Ureter (tissue), 1 donor: ENCODE measurements at places on chromosomes 7 and 10. TPM values are rescaled to one million over a fixed set of nuclear protein-coding genes. Genes with fewer than 3 reads are reported as not detected.
A peak's percentile ranks its signal among the peaks of the same experiment; 100 is the strongest.

DNA sequence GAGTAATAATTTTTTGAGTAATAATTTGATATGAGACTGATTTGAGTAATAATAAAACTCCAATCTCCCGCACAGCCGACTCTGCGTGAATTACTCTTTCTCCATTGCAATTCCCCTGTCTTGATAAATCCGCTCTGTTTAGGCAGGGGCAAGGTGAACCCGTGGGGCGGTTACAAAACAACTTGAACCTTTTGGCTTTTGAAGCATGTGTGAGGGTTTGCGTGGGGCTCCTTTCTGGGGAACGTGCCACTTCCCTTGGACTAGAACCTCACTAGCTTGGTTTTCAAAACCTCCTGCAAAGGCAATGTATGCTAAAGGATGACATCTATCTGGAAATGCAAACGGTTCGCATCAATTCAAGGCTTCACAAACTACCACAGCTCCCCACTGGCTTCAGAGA is 1.5 kb downstream of the CRPPA start:
- no peak for DNase-seq

GRCh38 chr7:100434297-100435144 is 1.8 kb downstream of the PPP1R35 start:
- no peak for DNase-seq

GRCh38 chr10:126375926-126376554 is 12.2 kb downstream of the ADAM12 start:
- no peak for DNase-seq

- no peak for DNase-seq
Measured at GRCh38 chr10:95234951-95235350, 40.9 kb downstream of the ACSM6 start.

DNA sequence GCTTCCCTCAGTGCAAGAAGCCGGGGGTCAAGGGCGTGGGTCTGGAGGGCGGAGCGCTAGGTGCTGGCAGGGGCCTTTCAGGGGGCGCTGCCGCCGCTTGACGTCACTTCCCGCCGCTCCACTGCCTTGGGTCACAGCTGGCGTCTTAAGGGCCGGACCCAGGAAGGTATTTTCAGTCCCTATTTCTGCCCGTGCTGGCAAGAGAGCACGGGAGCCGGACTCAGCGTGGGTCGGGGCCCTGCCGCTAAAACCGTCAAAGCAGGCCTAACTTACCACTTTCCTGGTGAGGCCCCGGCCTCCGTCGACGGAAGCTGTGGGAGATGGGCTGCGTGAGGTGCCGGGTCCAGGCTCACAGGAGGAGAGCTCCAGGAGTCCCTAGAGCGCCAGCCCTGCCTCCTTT is 12.0 kb downstream of the VAX1 start:
- DNase-seq = no peak

DNA sequence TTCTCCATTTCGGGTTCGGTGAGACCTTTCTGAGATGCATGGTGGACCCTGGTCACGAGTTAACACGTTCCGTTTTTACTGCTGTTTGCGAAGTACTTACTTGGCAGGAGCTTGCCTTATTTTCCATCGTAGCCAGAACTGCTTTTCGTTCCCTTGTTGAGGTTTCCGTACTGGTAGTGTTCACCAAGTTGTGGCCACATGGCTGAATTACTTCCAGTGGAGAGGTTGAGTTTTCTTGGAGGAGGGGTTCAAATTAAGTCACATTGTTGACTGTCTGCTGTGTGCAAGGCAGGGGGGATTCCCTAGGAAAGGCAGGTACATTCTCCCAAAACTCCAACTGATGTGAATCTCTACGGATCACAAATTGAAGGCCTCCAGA is 4.0 kb downstream of the MXI1 start:
- no peak for DNase-seq

DNA sequence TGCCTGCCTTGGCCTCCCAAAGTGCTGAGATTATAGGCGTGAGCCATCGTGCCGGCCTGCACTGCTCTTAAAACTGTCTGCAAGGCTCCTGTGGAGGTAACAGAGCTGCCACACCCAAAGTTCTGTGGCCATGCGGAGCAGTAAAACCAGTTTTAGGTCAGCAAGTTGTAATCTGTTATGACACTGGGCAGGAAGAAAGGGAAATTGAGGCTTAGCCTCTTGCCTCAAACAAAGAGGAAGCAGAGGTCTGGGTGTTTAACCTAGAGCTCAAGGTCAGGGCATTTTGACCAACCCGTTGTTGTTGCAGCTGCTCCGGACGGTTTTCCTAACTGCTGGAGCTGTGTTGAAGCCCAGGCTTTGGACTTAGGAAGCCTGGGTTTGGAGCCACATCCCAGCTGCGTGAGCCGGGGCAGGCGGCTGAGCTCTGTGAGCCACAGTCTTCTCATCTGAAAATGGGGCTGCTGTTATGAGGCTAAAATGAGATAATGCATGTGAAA is 7.4 kb upstream of the RRP12 start:
- peak; percentile 76 for DNase-seq

DNA sequence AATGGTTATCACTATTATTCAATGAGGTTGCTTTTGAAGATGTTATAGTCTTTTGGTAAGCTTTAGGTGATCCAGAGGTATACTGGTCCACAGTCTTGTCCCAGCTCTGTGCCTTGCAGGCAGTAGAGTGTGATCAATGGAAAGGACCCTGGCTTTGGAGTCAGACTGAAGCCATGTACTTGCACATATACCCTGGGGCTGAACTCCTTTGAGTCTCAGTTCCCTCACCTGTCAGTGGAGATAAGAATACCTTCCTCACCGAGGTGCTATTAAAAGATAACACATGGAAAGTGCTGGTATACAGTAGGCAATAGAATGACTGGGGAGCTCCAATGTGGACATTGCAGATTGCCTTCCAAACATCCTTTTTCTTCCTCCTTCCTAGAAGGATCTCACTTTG is 16.0 kb upstream of the PDLIM1 start:
- no peak for DNase-seq

DNA sequence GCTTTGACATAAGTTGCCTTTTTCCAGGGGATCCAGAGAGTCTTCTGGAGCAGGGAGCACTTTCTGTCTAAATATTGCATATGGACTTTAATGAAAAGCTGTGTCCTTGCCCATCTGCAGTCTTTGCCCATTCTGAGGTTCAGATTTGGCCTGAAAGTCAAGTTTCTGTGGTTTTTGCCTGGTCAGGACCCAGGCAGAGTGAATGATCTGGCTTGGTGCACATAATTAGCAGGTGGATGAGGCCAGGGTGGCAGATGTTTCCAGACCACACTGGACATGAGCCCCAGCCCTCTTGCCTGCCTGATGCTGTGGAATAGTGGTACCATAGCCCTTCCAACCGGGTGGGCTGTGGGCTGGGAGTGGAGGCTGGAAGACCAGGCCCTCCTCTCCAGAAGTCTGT is 11.0 kb downstream of the HECW1 start:
- no peak for DNase-seq

DNA sequence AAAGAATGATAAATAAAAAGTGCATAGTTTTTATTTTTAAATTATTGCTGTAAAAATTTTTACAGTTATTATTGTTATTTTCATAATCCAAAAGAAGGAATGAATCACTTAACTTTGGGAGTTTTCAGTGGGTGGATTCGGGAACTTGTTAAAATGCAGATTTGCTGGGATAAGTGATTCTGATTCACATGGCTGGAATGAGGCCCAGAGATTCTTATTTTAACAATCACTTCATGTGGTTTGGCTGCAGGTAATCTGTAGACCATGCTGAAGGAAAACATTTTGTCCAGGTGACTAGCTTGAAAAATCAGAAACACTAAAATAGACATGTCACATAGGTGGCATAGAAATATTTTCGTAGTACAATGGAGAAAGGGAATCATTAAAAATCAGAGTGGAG is 13.9 kb downstream of the CROT start:
- DNase-seq = no peak

- DNase-seq = no peak
Measured at GRCh38 chr7:38276096-38276877, 2.9 kb upstream of the TARP start.

DNA sequence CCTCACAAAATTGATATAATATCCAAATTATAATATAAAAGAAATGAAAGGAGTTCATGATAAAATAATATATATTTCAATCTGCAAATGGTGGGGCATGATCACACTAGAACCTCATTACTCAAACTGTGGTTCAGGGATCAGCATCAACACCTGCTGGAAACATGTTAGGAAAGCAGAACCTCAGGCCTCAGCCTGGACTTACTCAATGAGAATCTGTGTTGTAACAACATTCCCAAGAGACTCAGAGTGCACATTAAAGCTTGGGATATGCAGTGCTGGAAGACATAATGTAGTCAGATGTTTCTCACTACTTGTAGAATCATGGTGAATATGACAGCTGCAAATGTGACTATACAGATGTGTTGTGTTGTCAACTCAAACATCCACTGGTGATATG is 81.7 kb upstream of the ITPRID1 start:
- no peak for DNase-seq

GRCh38 chr10:71881647-71882355 is 30.8 kb upstream of the PSAP start:
- no peak for DNase-seq

DNA sequence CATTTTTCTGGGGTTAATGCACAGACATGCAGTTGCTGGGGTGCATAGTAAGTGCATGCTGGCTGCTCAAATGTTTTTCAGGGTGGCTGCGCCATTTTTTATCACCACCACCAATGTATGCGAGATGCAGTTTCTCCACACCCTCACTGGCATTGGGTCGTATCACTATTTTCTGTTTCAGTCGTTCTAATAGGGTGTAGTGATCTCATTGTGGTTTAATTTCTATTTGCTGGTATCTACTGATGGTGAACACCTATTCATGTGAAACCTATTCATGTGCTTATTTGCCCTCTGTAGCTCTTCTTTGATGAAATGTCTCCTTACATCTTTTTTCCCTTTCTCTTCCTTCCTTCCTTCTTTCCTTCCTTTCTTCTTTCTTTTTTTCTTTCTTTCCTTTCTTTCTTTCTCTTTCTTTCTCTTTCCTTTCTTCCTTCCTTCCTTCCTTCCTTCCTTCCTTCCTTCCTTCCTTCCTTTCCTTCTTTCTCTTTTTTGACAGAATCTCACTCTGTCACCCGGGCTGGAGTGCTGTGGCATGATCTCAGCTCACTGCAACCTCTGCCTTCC is 84.3 kb downstream of the ELFN1 start:
- DNase-seq = no peak

DNA sequence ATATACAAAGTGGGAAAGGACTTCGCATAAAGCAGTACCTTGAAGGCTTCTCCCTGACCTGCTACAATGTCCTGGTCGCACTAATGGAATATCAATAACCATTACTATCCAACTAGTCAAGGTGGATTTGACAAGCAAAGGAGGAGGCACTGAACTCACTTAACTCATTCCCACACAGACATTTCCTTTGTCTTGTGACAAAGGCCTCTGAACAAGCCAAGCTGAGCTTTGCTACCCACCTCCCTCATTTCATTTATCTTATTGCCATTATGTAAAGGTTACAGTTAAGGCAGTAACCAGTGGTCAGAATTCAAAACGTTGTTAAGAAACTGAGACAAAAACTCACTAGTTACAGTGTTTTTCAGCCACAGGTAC is 7.3 kb downstream of the ELMO1 start:
- DNase-seq = no peak

DNA sequence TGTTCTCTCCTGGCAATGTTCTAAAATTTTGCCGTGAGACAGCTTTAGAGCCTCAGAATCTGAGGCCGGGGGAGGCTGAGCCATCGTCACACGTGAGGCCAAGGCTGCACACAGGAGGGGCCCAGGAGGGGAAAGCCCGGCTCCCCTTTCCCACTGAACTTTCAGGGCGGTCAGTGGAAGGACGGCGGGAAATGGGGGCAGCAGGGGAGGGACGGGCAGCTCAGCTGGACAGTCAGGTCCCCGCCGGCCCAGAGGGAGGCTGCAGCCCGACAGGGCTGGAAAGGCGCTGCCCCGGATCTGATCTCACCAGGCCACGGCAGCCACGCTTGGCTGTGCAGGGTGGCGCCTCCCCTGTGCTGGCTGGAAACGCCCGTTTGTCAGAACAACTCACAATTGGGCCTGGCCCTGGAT is 43.3 kb upstream of the ADGRA1 start:
- no peak for DNase-seq

DNA sequence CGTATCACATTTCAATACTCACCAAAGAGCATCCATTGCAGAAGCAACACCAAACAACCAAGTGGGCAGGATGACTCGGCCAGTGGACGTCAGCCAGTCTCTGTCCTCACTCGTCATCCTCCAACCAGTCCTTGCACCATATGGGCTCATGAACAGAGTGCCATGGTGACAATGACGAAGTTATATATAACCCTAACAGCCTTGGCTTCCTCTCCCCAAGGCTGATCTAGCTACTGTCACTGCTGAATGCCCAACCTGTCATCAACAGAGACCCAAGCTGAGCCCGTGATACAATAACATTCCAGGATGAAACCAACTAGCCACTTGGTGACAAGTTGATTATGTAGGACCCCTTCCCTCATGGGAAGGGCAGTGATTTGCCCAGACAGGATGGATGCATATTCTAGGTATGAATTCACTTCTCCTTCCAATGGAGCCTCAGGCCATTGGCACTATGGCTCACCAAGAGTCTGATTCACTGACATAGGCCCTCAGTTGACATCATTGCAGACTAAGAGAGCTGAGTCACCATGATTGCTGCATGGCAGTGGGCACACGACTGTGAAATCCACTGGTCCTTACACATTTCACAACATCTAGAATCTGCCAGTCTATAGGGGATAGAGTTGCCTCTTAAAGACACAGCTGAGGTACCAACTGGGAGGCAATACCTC is 26.3 kb upstream of the PPIF start:
- DNase-seq = no peak

GRCh38 chr10:113436851-113437250 is 116.0 kb upstream of the HABP2 start:
- DNase-seq = no peak

DNA sequence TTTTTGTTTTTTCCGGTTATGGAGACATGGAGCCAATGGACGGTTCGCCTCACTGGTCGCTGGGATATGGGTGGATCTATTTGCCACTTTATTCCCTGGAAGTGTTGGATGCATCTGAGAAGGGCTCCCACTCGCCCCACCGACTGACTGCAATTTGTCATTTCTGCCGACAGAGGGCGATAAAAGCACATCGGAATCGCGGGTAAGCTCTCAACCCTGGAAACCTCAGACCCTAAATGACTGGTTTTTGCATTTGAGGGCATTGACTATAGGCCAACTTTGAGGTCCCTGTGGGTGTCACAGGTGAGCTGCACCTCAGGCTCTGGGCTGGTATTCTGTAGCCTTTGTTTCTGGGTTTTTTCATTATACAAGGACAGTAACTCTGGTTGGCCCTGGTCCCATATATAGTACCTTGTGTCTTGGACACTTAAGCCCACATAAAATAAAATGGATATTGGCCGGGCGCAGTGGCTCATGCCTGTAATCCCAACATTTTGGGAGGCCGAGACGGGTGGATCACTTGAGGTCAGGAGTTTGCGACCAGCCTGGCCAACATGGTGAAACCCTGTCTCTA is 11.9 kb upstream of the OPALIN start:
- DNase-seq = no peak

The TBXAS1 gene
- 13.0 TPM for total RNA-seq

The CFAP58 gene
- 0.55 TPM for total RNA-seq

The PPP1R17 gene
- not detected for total RNA-seq

The SH2D4B gene
- total RNA-seq = not detected

The MCM10 gene
- total RNA-seq = 1.6 TPM

The BLNK gene
- 56.4 TPM for total RNA-seq

The PKD2L1 gene
- total RNA-seq = 0.16 TPM

The PAX4 gene
- total RNA-seq = not detected

The BTBD16 gene
- 51.2 TPM for total RNA-seq

The FBXO24 gene
- 0.29 TPM for total RNA-seq

The PURB gene
- 26.4 TPM for total RNA-seq

The KCNH2 gene
- total RNA-seq = 17.7 TPM
